CD4-positive, alpha-beta memory T cell (primary cell): ENCODE measurements at places on chromosomes 12 and 14.

- no peak for DNase-seq
Observed at GRCh38 chr12:57811028-57811755, 7.3 kb downstream of the AVIL start.

- DNase-seq, result no peak
Observed at GRCh38 chr14:51967521-51967920, 21.8 kb upstream of the RTRAF start.

DNA sequence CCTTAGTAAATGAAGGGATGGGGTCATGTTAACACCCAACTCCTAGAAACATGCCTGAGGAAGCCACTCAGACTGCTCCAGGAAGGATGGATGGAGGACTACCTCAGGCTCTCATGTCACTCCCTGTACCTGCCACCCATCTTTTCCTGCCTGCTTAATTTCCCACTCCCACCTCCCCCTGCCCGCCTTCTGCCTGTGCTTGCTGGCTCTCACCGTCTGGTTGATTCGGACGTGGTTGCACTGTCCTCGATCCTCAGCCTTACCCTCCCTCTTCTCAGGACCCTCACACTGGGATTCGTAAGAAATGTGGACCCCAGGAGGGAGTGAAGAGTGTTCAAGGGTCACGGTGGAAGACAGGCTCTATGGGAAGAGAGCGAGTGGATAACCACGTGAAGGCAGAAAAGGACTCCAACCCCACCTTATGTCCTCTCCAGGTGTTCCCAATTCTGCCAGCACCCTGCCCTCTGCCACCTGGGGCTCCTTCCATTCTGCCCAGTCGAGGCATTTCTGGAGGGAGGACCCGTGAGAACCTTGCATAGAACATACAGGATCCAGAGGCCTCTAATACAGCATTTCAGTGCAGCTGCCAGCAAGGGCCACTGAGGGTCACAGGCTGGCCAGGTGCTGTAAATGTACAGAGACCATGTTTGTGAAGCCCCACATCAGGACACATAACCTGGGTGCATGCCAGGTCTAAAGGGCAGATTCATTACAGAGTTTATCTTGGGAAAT lies 12.9 kb downstream of the ITGB7 start:
- DNase-seq, result no peak

GRCh38 chr14:70822530-70823185 lies 13.3 kb upstream of the MAP3K9 start:
- no peak for DNase-seq

DNA sequence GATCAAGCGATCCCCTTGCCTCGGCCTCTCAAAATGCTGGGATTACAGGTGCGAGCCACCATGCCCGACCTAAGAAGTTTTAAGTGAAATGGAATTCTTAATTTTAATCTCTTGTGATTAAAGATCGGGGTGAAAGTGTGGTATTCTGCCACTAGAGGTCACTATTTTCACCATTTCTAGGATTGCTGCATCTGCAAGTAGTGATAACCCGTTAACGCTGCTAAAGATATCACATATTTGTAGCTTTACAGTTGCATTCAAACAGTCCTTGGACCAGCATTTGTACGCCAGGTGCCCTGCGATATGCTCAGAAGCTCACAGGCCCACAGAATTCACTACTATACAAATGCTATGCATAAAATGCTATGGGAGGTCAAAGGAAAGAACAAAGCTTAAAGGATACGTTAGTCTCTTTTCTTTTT lies 19.3 kb downstream of the CCDC62 start:
- peak; percentile 60 for DNase-seq

DNA sequence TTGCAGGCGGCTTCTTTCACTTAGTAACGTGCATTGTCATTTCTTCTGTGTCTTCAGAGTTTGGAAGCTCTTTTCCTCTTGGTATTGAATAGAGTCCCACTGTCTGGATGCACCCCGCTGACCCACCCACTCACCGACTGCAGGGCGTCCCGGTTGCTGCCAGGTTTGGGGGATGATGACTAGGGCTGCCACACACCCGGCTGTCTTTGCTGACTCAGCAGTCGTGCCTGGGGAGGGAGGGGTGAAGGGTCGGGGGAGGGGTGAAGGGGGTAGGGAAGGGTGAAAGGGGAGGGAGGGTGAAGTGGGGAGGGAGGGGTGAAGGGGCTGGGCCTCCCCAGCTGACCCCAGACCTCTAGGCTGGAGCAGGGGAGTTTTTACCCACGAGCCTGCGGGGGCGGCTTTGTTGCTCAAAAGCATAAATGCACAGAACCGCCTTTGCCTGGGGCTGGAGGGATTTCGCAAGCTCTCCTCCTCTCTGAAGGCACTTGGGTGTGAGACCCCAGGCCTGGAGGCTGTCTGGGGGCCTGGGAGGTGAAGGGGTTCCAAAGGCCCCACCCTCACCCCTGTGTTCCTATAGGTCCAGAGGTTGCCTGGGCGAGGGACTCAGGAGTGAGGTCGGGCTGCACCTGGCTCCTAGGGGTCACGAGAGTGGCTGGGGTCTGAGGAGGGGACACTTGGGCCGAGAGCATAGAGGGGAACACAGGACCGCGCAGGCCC lies 31.3 kb upstream of the ULK1 start:
- no peak for DNase-seq

- DNase-seq, result no peak
Observed at GRCh38 chr12:14840616-14841015, 2.7 kb downstream of the ART4 start.

GRCh38 chr14:101476258-101476915 lies 84.9 kb upstream of the DIO3 start:
- DNase-seq, result no peak

DNA sequence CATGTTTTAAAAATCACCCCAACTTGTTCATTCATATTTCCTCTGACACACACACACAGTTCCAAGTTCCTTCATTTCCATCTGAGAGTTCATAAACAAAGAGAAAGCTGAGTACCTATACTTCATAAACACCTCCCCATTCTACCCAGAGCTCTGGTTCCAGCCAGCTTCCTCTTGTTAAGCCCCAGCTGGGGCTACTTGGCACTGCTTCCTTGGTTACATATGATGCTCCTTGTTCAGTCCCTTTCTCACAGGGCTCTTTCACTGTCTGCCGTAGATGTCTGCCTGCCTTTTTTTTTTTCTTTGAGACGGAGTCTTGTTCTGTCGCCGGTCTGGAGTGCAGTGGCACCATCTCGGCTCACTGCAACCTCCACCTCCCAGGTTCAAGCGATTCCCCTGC lies 77.5 kb downstream of the COX16 start:
- no peak for DNase-seq

DNA sequence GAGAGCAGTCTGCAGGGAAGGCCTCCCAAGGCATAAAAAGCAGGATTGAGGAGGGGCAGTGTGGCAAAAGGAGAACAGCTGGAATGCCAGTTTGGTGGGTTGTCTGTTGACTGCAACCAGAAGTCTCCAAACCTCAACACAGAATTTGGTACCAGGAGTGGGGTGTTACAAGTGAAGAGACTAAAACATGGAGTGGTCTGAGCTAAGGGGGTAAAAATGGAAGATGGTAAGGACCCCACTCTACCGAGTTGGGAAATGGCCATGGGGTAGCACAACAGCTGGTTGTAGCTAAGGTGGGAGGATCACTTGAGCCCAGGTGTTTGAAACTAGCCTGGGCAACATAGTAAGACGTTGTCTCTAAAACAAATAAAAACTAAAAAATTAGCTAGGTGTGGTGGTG lies 17.8 kb upstream of the KLC1 start:
- no peak for DNase-seq

- DNase-seq, result no peak
Observed at GRCh38 chr14:30305346-30305745, 253.6 kb upstream of the G2E3 start.

GRCh38 chr14:49861699-49862088 lies 9.1 kb upstream of the NEMF start:
- no peak for DNase-seq

GRCh38 chr12:103965255-103965589 lies 450 bp upstream of the TDG start:
- DNase-seq, result no peak

- no peak for DNase-seq
Observed at GRCh38 chr12:82203086-82203485, 155.1 kb downstream of the CCDC59 start.

- DNase-seq, result no peak
Observed at GRCh38 chr12:58920102-58920960, at the start of gene LRIG3. LRIG3 (minus strand) TSS chr12:58920504; CDS start chr12:58920235, 269 bp downstream.

DNA sequence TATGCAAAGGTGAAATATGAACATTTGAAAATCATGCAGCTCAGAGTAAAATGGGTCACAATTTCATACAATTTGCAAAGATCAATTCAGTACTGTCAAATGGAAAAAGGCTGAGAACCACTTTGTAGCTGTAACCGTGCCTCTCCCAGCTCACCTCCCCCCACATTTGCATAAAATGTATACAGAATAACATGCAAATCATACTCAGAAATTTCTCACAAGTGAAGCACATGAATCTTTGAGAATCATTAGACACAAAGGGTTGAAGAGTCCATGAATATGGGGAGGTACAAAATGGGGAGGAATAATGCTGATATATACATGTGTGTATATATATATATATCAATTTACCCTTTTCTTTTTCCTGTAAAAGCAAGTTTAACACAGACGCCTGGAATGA lies 162.1 kb downstream of the APAF1 start:
- no peak for DNase-seq

- DNase-seq, result no peak
Observed at GRCh38 chr14:81123811-81124210, 96.9 kb downstream of the GTF2A1 start.

- DNase-seq, result no peak
Observed at GRCh38 chr12:126974779-126975178, 1292.2 kb upstream of the TMEM132C start.

- no peak for DNase-seq
Observed at GRCh38 chr14:54806616-54807015, 96.0 kb downstream of the GCH1 start.

DNA sequence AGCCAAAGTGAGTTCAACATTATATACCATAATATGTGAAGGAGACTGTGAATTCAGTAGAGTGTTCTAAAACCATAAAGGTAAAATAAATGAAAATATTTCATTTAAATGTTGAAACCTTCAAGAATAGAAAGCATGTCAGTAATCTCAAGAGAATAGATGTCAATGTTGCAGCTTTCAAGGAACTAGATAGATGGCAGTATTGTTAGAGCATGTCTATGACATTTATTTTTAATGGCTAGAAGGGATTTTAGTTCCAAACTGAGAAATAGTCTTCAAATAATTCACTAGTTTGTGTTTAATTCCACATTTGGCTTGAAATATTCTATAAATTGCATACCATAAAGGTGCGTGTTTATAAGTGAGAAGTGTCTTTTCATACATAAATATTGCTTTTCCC lies 326.5 kb downstream of the FLRT2 start:
- no peak for DNase-seq

GRCh38 chr14:57847706-57848105 lies 18.2 kb downstream of the SLC35F4 start:
- no peak for DNase-seq

DNA sequence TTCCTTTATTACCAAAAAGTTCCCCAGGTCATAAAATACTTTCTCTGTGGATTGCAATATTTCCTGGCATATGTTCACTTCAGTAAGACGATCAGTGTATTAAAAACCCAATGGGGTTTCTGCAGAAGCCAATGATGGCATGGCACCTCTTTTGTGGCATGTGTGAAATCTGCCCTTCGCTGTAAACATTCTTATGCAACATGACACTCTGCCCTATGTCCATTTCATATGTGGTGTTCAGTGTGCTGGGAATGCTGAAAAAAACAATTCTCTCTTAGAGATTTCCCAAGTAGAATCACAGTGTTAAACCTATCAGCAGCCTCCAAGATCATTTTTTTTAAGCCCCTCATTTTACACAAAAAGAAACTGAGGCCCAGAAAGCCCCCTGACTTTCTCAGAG lies 2.3 kb upstream of the MYBPC1 start:
- no peak for DNase-seq

DNA sequence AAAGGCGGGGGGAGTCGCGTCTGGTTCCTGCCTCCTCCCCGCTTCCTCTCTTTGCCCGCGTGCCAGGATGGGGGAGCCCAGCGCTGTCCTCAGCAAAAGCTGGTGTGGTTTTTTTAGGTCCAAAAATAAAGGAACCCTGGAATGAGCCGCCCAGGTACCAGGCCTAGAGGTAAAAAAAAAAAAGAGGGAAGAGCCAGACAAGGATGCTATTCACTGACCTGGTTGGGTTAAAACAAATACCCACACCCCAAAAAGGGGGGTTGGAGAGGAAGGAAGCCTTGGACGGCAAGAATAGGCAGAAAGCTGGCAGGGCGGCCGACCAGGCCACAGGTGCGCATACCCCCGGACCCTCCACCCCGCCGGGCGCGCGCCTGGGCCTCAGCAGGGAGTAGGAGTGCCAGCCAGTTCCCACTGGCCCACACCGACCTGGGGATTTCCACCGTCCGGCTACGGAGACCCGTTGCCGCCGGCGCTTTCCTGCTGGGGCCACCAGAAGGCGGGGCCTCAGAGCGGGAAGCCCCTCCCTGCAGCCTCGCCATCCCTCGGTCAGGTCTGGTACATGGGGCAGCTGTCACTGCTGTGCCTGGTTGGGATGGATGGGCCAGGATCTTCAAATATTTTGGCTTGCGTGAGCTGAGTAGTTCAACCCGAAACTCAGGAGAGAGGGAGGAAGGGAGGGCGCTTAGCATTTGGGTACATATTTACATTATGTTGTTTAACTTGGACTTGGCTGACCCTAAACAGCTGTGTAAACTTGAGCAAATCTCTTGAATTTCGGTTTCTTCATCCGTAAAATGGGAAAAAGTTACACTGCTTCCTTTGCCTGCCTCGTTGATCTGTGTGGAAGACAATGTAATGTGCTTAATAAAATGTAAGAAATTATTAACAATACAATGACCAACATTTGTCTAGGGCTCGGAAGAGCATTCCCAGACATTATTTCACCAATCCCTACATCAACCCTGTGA lies 5.4 kb upstream of the IRF2BPL start:
- DNase-seq, result peak; percentile 63

- DNase-seq, result no peak
Observed at GRCh38 chr14:37593511-37594237, 1.4 kb downstream of the FOXA1 start.

DNA sequence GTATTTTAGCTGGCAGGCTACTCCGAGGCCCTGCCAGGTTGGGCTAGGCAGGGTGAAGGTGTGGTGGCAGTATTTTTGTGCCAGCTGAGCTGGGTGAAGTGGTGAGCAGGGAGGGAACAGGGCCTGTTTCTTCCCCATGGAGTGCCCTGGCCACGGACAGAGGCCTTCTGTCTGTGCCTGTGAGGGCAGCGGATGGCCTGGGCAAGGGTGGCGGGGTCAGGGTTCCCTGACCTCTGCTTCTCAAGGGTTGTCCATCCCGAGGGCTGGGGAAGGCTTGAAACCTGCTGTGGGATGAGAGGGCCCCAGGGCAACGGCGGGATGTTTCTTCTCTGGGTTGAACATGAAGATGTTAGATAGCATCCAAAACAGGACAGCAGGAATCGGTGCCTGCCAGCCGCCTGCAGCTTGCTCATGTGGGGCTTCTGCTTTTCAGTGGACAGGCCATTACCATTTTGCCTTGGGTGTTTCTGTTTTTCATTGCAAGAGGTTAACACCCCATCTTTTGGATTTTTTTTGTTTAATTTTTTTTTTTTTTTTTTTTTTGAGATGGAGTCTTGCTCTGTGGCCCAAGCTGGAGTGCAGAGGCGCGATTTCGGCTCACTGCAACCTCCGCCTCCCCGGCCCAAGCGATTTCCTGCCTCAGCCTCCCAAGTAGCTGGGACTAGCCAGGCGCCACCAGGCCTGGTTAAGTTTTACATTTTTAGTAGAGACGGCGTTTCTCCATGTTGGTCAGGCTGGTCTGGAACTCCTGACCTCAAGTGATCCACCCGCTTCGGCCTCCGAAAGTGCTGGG lies 3.3 kb downstream of the MTA1 start:
- no peak for DNase-seq
